ENCODE measurements at places on chromosomes 13 and 19. TPM values are rescaled to one million over a fixed set of nuclear protein-coding genes. Genes with fewer than 3 reads are reported as not detected.

- DNase-seq: no peak
Measured at GRCh38 chr13:51820016-51820597, 16.1 kb upstream of the DHRS12 start.

DNA sequence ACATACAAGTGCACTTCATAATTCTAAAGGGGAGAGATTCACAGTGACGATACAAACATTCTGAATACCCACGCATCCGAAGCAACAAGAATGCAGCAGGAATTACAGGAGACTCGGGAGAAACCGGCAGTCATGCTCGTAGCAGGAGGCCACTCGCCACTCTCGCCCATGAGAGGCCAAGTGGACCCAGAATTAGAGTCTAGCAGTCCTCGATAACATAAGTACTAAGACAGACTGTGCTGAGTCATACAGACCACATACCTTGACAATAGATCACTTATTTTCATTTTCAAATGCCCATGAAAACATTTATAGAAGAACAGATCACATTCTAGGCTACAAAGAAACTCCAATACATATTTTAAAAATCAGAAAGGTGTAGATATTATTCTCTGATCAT, 299.1 kb upstream of the TSHZ3 start:
- no peak for DNase-seq

GRCh38 chr19:7973883-7974282, 30.4 kb upstream of the TIMM44 start:
- no peak for DNase-seq

DNA sequence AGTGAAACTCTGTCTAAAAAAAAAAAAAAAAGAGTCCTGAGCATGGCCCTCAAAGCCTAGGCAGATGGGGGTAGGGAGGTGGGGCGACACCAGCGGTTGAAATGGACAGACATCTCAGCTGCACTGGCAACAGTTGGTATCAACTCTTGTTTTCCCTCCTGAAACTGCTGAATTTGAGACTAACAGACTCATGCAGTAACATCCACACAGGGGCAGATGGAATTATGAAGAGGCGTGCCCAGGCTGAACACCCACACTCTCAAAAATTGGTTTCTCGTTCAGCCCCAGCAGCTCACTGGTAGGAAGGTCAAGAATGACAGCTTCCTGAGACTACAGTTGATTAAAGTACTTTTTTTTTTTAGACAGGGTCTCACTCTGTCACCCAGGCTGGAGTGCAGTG, 24.1 kb downstream of the PBX4 start:
- no peak for DNase-seq

DNA sequence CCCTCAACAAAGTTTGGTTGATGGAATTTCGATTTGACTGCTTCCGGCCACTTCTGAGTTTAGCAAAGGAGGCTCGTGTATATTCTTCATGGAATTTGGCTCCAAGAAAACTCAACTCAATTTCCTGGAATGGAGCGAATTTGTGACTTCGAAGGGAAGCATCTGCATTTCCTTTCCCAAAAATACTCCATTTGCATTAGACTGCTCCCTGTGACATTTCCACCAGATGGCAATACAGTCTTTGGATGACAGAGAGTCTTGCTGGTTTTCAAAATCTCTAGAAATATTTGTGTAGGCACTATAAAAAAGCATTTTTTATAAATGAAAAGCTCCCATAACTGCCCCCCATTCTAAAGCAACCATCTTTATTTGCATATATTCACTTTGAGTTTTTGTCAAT, 4.1 kb downstream of the C1QTNF9 start:
- DNase-seq: no peak

DNA sequence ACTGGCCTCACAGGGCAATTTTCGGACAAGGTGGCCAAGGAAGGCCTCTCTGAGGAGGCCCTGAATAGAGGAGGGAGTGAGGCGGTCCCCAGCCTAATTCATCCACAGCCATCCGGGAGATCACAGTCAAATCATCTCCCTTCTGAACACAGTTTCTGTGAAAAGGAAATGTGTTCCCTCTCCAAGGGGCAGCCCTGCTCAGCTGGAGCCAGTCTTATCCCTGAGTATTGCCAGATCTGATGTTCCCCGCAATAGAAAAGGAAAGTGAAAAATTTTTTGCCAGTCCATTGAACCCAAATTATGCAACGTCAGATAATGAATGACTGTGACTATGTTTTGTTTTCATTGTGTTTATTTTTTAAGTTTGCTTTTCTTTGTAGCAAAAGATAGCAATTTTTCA, 125.9 kb downstream of the SIPA1L3 start:
- DNase-seq: no peak

Gene FXYD1
- 12.7 TPM for total RNA-seq

- DNase-seq: no peak
Measured at GRCh38 chr13:63279136-63279535, 1863.5 kb upstream of the PCDH20 start.

Gene GAMT
- 2.5 TPM for total RNA-seq

GRCh38 chr13:60201286-60201685, 37.6 kb upstream of the DIAPH3 start:
- no peak for DNase-seq

DNA sequence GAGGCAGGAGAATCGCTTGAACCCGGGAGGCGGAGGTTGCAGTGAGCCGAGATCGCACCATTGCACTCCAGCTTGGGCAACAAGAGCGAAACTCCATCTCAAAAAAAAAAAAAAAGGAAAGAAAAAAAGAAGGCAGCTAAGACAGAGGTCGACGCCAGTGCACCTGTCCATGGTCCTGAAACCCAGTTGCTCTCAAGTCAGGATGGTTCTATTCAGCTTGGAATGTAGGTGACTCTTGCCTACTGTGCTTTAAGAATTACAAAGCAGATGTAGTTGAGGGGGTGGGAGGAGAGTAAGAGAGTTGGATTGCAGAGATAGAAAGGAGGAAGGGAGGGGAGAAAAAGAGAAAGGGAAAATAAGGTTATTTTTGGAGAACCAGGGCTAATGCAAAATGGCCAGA, 18.7 kb downstream of the CACNG7 start:
- no peak for DNase-seq

DNA sequence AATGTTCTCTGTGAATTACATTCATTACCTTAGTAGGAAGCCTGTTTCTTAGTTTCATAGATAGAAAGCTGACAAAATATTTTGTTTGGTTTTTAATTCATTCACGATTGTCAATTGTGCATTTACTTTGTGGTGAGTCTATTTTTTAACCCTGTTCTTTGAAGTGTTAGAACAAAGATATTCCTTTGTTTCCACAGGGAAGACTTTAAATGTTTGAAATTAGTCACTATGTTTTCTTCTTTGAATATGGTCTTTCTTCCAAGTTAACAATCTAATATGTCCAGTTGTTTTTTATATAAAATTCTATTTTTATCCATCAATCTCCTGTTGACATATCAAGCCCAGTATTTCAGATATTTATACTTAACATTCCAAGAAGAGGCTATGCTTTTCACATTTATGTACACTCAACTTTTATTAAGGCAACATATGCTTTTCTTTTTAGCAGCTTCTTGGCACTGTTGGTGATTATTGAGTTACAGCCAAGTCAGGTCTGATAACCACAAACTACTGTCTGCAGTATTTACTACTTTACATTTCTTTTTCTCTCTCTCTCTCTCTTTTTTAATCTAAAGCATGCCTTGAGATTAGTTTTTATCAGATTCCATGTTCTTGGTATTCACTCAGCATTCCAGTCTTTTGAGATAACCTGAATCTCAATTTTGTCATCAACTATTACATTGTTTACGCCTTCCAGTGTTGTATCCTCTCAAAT, 812.8 kb upstream of the SLC10A2 start:
- no peak for DNase-seq

DNA sequence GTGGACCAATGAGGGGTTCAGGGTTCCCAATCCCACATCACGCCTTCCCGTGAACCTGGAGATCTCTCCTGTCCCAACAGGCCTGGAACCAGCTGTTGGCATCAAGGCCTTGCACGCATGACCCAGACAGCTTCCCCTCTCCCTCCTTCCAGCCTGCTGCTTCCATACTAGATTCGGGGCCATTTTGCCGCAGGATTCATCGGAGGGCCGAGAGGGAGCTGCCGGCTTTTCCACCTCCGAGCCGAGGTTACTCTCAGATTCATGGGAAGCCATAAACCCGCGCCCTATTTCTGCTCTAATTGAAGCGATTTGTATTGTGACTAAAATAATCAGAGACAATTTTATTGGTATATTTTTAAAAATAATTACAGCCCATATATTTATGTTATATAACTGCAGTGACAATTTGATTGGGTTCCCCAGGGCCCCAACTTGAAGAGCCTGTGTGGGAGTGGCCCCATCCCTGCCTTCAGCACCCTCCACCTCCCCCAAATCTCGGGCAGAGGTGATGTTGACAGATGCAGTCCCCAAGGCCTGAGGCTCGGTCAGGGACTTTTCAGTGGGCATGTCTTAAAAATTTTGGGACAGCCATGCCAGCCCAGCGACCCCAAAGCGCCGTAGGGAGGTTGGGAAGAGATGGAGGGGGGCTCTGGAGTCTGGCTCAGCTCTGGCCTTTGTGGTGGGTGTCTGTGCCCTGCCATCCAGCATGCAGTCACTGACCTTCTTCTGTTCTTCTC, 30.8 kb upstream of the PEPD start:
- no peak for DNase-seq

GRCh38 chr19:1258707-1259205, 10.4 kb downstream of the MIDN start:
- peak; percentile 65 for DNase-seq

DNA sequence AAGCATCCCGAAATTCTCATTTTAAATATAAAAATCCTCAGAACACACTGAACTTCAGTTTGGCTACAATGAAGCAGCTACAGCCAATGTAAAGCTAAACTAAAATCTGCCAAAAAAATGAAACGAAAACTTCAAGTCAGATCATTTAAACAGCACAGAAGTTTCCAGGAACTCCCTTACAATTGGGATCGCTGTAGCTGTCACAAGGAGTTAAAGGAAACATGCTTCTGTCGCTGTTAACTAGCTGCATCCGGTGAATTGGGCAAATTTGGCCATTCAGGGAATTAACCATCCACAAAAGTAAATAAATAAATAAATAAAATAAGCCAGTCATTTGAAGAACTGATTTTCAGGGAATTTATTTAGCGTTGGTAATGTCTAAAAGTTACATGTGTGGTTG, 77.0 kb upstream of the PEG3 start:
- no peak for DNase-seq

DNA sequence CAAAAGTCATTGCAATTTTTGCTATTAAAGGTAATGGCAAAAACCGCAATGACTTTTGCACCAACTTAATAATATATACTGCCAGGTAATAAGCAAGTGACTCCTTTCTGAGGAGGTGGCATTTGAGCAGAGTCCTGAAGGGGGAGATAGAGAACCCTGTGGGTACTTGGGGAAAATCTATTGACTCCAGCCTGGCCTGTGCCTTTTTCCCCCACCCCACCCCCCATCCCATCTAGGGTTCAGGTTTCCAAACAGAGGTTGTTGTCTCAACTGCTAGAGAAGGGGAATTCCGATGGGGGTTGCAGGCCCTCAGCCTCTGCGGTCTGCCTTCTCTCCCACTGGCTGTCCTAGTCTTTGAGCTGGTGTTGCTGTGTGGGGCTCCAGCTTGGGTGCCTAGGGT, 11.5 kb downstream of the S1PR2 start:
- no peak for DNase-seq

DNA sequence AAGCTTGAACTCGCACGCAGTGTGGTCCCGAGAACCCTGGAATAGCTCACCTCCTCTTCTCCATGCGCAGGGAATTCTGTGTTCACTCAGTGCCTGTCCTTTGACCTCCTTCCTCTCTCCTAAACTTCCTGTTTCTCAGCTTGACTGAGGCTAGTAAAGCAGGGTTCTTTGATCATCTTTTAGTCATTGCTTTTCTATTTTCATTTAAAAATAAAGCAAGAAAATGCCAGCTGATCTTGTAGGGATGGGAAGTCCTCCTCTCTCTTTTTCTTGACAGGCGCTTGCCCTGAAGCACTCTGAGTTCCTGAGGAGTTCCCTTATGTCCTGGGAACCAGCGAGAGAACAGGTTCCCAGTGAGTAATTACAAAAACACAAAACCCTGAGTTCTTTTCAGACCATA, 62.8 kb downstream of the ARHGEF7 start:
- DNase-seq: no peak

DNA sequence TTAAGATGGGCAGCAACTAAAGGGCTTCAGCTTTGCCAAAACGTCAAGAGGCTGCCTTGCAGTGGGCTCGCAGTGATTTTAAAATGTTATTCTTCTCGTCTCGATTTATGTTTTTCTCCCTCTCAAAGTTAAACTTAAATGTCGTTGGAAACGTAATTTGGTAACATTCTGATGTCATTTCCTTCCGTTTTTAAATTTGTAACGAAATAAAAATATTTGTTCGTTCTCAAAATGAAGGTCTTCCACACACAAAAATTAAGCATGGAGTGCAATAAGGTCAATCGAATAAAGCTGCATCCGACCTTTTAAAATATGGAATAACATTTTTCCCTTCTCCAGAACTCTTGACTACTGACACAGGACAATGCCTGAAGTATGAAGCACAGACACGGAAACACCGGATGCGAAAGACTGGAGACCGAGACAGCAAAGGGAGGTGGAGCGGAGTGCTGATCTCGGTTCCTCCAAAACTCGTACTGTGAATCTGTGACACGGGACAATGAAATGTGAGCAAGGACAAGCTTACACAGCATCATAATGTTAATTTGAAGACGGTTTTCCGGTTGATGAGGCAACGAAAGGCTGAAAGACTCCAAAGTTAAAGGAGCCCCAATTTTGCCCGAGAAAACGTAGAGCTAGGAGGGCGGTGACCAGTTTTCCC, 850 bp downstream of the MTMR6 start:
- peak; percentile 62 for DNase-seq

DNA sequence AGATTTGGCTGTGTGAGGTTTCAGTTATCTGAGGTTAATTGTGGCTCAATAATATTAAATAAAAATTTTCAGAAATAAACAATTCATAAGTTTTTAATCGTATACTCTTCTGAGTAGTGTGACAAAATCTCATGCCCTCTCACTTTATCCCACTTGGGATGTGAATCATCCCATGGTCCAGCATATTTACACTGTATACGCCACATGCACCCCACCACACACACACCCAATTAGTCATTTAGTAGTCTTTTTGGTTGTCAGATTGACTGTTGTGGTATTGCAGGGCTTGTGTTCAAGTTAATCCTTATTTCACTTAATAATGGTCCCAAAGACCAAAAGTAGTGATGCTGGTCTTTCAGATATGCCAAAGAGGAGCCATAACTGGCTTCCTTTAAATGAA, 66.4 kb upstream of the PCDH9 start:
- no peak for DNase-seq

DNA sequence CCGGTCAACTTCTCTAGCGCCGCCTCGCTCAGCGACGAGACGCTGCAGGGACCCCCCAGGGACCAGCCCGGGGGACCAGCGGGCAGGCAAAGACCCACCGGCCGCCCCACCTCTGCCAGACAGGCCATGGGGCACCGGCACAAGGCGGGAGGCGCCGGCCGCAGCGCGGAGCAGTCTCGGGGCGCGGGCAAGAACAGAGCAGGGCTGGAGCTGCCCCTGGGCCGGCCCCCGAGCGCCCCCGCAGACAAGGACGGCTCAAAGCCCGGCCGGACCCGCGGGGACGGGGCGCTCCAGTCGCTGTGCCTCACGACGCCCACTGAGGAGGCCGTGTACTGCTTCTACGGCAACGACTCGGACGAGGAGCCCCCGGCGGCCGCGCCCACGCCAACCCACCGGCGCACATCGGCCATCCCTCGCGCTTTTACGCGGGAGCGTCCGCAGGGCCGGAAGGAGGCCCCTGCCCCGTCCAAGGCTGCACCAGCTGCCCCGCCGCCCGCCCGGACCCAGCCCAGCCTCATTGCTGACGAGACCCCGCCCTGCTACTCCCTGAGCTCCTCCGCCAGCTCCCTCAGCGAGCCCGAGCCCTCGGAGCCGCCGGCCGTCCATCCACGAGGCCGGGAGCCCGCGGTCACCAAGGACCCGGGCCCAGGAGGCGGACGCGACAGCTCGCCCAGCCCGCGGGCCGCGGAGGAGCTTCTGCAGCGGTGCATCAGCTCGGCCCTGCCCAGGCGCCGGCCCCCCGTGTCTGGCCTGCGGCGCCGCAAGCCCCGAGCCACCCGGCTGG, 11.3 kb downstream of the C19orf25 start:
- DNase-seq: no peak

All from Peyer's patch (tissue), 4 donors.